ENCODE measurements at places on chromosomes 4 and X. TPM values are rescaled to one million over a fixed set of nuclear protein-coding genes. Genes with fewer than 3 reads are reported as not detected.

NWD2 gene
- total RNA-seq = 0.03 TPM

IL3RA gene
- 6.4 TPM for total RNA-seq

PCDH18 gene
- 5.0 TPM for total RNA-seq

LGI2 gene
- 2.3 TPM for total RNA-seq

ENPEP gene
- total RNA-seq = 3.3 TPM

GPRASP1 gene
- 3.8 TPM for total RNA-seq

FREM3 gene
- total RNA-seq = 0.19 TPM

PABPC5 gene
- 0.48 TPM for total RNA-seq

RTL5 gene
- 2.4 TPM for total RNA-seq

SLIT2 gene
- total RNA-seq = 10.2 TPM

CPZ gene
- total RNA-seq = not detected

PAGE2 gene
- total RNA-seq = not detected

PASD1 gene
- total RNA-seq = not detected

GABRB1 gene
- total RNA-seq = 1.1 TPM

CSAG3 gene
- total RNA-seq = not detected

SCML2 gene
- 1.2 TPM for total RNA-seq

FGD1 gene
- 7.5 TPM for total RNA-seq

TCEAL7 gene
- total RNA-seq = 1.7 TPM

TLR10 gene
- total RNA-seq = not detected

GDPD2 gene
- total RNA-seq = not detected

FAM241A gene
- 7.4 TPM for total RNA-seq

FGA gene
- 0.46 TPM for total RNA-seq

USP17L20 gene
- not detected for total RNA-seq

GPR50 gene
- not detected for total RNA-seq

BRCC3 gene
- 18.4 TPM for total RNA-seq

CFAP47 gene
- total RNA-seq = not detected

DUSP9 gene
- not detected for total RNA-seq
